ENCODE measurements at places on chromosomes 2 and 18.

DNA sequence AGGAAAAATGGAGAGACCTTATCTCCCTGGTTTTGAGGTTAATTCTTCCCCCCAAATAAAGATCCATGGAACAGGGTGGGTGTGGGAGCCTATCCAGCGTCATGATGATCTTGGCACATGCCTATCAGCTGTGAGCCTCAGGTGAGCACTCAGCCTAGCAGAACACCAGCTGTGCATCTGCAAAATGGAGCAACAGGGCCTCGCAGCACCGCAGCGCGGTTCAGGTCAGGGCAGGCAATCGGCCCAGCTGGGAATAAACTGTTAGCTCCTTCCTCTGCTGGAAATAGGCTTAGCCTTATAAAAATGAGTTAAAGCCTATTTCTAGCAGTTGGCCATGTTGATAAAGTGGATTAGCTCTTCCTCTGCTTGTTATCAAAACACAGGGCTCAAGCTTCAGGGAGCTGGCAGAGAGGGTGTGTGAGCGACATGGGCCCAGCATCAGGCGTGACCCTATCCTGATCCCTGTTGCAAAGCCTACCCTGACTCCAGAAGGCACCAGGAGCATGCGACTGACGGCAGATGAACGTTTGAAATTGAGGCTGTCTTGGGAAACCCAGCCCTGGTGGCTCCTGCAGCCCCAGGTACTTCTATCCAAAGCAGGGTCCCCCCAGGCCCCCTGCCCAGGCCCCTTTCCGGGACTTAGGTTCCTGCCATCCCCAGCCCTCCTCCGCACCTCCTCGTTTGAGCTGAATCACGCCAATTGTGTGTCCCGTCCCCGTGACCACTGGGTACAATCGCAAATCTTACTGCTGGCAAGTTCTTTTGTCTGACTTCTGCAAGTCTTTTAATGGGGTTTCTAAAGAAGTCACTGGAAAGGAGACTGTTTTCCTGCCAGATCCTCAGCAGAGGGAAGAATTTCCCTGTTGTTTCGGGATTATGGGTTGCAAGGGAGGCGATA is 35.4 kb downstream of the ARHGEF4 start:
- DNase-seq, result no peak

DNA sequence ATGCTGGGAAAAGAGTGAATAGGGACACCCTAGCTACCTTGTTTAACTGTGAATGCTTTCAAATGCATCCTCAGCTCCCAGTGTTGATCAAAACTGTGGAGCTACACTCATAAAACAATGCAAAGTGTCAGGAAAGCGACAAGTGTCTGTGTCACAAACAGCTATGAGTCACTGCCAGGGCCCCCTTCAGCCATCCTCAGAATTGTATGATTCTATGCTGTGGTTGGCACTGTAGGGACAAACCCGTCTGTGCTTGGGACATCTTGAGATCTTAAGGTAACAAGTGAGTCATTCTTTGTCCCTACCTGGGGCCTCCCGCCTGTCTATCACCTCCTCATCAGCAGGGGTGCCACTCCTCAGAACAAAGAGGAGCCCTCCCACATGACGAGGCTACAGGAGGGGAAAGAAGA is 42.4 kb downstream of the KLF7 start:
- DNase-seq, result no peak

DNA sequence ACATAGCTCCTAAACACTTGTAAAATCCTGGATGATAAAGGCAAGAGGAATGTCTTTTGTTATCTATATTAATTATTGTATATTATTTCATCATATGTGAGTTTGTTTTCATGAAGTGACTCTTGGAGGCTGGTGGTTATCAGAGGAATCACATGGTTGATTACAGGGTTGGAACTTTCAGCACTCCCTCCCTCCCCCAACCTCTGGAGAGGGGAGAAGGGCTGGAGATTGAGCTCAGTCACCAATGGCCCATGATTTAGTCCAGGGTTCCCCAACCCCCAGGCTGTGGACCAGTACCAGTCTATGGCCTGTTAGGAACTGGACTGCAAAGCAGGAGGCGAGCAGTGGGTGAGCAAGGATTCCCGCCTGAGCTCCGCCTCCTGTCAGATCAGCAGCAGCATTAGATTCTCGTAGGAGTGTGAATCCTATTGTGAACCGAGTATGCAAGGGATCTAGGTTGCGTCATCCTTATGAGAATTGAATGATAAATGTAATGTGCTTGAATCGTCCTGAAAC is 37.7 kb downstream of the FBXO48 start:
- no peak for DNase-seq

DNA sequence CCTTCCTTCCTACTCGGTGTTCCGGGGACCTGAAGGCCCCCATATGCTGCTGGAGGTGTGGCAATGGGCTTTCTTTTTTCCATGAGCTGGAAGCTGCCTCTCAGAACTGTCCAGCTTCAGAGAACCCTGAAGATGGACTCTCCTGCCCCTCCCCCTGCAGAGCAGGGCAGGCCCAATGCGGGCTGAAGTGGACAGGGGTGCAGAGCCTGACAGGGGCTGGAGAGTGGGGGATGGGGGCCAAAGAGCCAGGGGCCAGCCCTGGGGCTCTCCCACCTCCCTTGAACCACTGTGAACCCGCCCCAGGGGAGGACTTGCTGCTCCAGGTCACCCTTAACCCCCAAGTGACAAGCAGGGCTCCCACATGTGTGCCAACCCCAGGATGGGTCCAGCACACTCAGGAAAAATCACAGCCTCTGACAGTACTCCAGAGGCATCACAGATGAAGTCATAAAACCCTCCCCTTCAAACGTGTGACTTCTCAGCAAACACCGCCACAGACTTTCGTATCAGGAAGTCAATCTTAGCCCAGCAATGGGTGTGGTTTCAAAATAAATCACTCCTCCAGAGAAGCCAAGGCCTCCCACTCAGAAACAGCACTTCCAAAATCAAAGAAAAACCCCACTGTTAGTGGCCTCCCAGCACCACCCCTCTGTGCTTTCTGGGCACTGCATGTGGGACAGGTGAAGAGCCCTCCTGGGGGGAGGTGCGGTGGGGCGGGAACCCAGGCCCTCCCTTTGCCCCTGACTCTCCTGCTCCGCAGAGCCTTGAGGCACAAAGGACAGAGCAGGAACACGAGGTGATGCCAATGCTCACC is 135.8 kb downstream of the HDAC4 start:
- no peak for DNase-seq

DNA sequence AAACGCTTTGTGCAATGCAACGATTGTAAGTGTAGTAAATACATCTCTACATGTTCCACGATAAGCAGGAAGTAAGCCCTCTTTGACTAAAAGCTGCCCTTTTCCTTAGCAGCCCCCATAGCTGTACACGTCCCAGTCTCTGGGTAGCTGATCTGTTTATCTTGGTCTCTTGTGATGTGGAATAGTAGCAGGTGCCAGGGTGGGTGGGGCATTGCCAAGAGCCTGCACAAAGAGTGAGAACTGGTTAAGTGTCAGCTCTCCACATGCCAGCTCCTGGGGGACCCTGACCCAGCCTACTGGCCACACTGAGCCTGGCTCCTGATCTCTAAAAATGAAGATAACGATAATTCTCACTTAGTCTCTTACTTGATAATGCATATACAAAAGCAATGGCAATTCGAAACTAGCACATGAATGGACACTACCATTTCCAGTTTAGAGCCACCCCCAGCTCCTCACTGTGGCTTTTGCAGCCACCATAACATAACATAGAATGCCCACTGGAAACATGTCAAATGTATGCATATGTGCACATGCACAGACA is 92.3 kb downstream of the MYT1L start:
- peak; percentile 78 for DNase-seq

DNA sequence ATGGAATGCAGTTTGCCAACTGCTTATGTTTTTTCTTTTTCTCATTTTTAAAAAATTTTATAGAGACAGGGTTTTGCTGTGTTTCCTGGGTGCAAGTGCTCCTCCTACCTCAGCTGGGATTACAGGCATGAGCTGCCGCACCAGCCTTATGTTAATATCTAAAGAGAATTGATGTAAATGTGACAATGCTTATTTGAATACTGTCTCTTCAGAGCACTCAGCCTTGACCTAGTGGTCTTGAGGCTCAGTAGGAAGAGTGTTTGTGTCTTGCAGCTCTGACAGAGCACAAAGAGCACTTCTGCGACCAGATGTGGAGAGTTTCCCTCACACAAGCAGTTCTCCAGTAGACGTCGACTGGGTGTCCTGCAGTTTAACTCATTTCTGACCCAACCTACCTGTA is 55.3 kb downstream of the ARHGEF4 start:
- DNase-seq, result no peak

DNA sequence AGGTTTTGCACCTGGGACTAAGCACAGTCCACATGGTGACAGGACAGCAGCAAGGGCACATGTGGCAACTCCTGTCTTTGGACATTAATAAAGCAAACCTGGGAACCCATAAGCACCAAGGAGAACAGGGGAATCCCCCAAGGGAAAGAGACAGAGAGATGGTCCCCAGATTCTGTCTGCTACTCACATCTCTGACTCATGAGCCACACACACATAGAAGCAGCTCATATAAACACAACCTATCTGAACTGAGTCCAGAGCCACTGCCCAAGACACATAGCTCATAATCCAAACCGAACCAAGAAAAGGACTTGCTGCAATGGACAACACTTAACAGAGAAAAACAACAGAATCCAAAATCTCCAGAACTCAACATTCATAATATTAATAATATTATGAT is 82.5 kb downstream of the OSBPL1A start:
- no peak for DNase-seq

- no peak for DNase-seq
Measured at GRCh38 chr18:55301824-55302166, 286.2 kb downstream of the TCF4 start.

DNA sequence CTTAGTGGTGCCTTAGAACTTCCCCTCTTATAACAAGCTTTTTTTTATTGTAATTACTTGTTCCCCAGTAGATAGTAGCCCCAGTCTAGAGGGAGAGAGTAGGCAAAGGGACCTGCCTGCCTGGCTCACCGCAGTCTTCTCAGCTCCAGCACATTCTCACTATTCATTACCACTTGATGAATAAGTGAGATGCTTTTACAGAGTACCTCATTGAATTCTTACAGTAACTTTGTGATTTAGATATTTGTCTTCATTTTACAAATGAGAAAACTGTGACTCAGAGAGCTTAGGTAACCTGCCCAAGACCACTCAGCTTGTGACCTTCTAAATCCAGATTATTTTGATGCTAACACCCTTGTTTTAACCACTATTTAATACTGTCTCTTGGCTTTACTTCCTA is 77.8 kb downstream of the CHRNA1 start:
- no peak for DNase-seq

- no peak for DNase-seq
Measured at GRCh38 chr2:28681158-28681571, 70.5 kb upstream of the PPP1CB start.

DNA sequence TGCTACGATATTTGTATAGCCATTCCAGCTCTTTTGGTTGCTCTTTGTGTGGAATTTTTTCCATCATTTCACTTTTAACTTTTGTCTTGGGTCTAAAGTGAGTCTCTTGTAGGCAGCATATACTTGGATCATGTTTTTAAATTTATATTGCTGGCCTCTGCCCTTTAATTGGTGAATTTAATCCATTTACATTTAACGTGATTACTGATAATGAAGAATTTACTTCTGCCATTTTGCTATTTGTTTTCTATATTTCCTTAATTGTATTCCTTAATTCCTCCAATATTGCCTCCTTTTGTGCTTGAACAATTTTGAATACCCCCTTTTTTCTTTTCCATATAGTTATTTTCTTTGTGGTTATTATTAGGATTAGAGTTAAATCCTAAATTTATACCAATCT is 21.0 kb upstream of the ADNP2 start:
- no peak for DNase-seq

- DNase-seq, result no peak
Measured at GRCh38 chr2:158999458-158999857, 31.0 kb downstream of the TANC1 start.

DNA sequence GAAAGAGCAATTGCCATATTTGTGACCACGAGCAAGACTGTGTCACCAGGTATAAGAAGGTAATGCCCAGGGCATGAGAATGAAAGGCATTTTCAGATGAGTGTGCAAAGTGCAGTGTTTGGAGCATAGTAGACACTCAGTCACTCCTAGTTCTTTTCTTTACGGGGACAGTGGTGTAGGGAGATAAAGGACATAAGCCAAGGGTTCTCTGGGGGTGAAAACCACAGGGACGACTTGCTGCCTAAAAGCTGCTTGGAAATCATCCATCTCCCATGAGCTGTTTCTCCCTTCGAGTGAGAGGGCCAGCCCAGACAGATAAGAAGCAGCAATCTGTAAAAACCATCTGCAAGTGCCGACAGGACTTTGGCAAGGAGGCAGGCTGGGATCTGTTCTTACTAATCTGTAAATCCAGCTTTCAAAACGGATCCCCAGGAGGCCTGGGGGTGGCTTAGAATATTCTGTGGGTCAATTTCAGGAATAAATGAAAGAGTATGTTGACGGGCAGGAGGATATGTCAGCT is 221.6 kb downstream of the LPIN1 start:
- no peak for DNase-seq

DNA sequence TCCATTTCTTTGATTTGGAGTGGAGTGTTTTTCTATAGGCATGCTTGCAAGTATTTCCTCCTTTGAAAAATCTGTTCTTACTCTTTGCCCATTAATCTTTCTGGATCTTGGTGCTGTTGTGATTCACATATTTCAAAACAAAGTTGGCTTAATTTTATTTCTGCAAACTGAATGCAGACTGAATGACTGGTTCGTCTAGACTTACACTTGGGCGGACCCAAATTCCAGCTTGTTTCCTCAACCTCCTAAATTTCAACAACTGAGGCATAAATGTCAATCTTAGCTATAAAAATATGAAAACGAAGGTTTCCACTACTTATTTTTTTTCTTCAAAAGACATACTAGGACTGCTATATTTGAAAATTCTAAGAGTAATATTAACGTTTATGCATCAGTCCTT is 59.0 kb downstream of the ANKRD44 start:
- no peak for DNase-seq

DNA sequence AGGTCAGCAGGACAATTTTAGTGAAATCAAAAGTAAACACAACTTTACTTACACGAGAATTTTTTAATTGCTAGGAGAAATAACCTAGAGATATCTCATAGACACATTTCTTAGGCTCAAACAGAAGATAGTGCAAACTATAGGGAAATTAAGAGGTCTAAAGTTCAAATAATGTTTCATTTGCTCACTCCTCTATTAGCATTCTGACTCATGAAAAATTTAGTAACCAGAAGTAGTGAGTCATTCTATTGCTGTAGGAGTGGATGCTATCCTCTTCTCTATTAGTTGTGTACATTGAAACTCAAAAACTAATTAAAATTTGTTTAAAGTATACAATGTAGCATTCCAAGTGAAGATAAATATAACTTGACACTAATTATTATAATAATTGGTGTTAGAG is 908.3 kb upstream of the TMEFF2 start:
- DNase-seq, result peak; percentile 0

- no peak for DNase-seq
Measured at GRCh38 chr2:197363998-197364397, 53.4 kb upstream of the ANKRD44 start.

DNA sequence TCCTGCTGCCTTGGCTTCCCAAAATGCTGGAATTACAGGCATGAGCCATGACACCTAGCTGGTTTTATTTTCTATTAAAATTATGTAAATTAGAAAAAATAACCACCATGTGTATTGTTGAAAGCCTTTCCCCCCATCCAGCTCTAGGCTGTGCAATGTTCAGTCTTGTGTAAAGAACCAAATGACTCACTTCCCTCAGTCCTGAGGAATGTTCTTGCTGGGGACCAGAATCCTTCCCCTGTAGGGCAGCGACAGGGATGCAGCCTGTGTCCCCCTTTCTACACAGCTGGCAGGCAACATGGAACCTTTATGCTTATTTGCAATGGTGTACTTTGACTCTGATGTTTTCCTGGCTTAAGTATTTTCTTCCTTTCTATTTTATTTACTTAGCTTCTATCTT is 29.4 kb downstream of the AOX1 start:
- no peak for DNase-seq

GRCh38 chr2:191190861-191191552 is 40.2 kb upstream of the STAT4 start:
- no peak for DNase-seq

GRCh38 chr2:112317303-112318158 is 42.1 kb downstream of the ZC3H6 start:
- no peak for DNase-seq

Data from DMS153 (cell line).